ENCODE measurements at places on chromosomes 16 and 17.

DNA sequence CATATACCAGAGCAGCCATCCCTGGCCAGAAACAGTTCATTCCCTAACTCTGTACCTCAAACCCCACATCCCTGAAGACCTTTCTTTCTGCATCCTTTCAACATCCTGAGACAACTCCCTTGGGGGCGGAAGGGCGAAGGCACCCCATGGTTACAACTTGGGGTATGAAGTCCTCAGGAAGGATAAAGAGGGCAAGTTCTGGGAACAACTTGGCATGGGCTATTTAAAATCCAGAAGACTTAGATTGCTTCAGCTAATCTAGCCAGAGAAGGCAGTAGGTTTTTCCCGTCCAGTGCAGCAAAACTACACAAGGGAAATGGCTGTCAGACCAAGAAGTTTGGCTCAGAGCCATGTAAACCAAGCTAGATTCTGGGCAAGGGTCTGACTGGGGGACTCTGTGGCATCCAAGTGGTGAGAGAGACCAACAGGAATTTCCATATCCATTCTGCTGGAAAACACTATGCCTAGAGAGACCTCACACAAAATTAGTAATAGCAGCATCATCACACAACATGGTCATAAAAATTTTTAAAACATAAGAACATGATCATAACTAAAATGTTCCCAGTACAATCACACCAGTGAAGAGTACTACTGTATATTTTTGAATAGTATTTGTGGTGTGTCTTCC lies 113.2 kb downstream of the CDYL2 start:
- DNase-seq: no peak

GRCh38 chr17:47633996-47634395 lies 15.7 kb upstream of the KPNB1 start:
- no peak for DNase-seq

DNA sequence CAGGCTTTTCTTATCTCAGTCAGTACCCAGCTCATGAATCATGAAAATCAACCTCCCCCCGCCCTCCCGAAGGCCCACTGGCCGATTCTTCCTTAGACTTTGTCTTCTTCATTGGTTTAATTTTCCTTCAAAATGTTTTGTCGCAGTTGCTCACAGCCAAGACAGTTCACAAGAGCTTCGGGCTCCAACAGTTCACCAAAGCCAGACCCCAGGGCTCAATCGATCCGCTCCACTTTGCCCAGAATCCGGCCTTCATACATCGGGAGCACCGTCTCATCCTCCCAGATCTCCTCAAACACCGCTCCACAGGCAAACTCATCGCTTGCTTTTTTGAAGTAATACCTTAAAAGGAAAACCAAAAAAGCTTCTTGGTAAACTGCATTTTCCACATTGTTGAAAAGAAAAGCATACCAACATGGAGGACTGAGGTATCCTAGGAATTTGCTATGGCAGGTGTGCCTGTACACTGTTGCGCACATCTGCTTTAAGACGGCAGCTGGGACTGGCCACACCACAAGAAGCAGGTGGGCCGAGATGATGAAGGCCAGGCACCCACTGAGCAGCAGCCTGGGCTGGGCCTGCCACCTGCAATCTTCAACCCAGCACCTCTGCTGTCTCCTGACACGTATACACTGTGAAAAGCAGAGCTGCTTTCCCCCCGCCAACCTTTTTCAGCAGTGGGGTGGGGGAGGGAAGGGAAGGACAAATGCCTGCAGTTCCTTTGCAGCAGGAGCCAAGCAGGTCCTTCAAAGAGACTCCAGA lies 31.5 kb downstream of the AXIN2 start:
- no peak for DNase-seq

- no peak for DNase-seq
These were observed 4.2 kb downstream of the BCL7C start for GRCh38 chr16:30889721-30890120.

DNA sequence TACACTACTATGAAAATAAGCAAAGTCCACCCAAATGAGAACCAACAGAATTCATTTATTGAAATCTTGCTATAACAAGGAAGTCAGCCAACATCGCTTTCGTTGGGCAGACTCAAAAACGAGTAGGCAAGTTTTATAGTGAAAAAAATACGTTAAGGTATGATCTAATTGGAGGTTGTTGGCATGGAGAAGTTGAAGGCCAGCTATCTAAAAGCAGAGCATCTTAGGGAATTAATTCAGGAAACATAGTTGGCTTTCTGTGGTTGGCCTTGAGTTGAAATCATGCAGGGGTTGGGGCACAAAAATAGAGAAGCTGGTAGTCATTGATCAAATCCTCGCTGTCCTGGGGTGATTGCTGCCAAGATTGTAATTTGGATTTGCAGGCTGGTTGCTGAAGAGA lies 118.3 kb downstream of the PPM1E start:
- no peak for DNase-seq

DNA sequence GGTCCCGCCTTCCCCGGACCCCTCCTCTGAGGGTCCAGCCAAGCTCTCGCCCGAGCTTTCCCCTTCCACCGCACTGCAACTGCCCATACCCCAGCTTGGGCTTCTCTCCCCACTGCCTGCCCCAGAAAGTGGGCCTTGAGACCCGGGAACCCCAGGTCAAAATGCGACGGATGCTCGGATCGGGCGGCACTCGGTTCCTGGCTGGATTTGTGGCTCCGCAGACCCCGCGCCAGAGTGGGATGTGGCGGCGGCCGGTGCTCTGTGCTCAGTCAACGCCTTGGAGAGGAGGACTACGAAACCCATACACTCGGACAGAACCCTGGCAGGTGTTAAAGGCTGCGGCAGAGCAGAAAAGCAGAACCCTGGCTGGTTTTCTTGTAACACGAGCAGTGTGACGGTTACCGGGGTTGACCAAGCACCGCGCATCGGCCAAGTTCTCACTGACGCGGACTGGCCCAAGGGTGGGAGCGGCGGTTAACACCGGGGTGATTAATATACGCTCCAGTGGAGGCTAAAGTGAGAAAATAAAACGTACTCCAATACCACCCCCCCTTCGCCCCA lies 885 bp upstream of the SLFN13 start:
- DNase-seq: peak; percentile 7

GRCh38 chr16:24344784-24345183 lies 88.6 kb downstream of the CACNG3 start:
- DNase-seq: no peak

DNA sequence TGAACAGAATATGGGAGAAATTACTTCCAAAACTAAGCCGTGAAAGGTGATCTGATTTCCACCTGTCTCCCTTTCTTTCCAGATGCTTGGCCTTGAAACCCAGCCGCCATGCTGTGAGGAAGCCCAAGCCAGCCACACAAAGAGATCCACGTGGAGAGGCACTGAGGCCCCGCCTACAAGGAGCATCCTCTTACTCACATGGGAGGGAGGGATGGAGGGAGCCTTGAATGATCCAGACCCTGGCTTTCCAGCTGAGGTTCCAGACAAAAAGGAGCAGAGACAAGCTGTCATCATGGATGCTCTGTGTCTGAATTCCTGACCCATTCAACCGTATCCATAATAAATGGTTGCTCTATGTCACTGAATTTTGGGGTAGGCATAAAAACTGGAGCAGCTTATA lies 48.9 kb upstream of the HAPSTR1 start:
- no peak for DNase-seq

GRCh38 chr17:47205419-47205963 lies 3.7 kb upstream of the MYL4 start:
- peak; percentile 76 for DNase-seq

DNA sequence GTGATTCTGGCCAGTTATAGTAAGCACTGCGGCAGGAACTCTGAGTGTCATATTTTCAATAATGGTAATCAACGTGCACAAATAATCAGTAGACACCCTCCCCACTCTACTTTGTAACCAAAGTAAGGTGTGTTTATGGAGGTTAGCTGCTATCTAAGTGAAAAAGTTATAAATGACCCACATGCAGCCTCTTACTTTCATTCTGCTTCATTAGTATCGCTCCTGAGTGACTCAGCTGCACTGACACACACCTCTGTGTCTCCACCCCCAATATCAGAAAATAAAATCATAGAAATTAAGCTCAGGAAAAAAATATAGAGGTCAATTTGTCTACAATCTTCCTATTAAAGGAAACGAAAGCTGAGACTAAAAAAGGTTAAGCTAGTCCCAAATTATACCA lies 64.1 kb upstream of the TRAP1 start:
- DNase-seq: no peak

GRCh38 chr17:2253768-2254406 lies 49.7 kb downstream of the SMG6 start:
- DNase-seq: no peak
